ENCODE measurements at places on chromosomes 3 and 15. TPM values are rescaled to one million over a fixed set of nuclear protein-coding genes. Genes with fewer than 3 reads are reported as not detected.

Gene SLC9C1
- total RNA-seq = 0.26 TPM

Gene GOLGA8J
- total RNA-seq = not detected

Gene IL16
- total RNA-seq = 2.7 TPM

Gene CISH
- 2.7 TPM for total RNA-seq

Gene GBE1
- total RNA-seq = 53.4 TPM
